ENCODE measurements at places on chromosomes 3 and 15.

DNA sequence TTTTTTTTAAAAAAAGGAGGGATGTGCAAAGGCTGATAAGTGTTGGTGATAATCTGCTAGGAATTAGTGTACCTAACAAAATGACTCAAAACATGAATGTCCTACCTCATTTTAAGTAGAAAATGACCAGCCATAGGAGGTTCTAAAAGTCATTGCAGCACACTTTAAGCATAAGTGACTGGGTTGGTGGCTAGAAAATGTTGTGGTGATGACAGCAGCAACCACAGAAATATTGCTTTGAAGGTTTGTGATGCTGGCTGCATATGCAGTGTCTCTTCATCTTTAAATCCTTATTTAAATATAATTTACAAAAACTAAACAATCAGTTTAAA, 55.2 kb downstream of the CMSS1 start:
- no peak for DNase-seq

GRCh38 chr3:72257203-72257602, 472.3 kb upstream of the PROK2 start:
- no peak for DNase-seq

DNA sequence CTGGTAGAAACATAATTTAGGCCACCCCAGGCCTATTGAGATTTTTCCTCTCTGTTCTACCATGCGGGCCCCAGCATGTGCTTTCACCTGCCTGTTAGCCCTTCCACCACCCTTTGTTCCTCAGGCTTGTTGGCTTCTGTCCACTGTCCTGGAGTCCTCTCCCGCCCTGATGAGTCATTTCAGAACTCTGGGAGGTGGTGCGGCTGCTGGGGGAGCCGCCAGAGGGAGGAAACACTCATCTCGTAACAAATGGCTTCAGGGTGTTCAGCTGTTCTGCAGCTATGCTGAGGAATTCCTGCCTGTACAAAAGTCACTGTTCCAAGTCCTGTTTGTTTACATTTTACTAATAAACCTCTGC, 36.3 kb downstream of the LRTM1 start:
- no peak for DNase-seq

GRCh38 chr15:85792912-85793590, 1.7 kb downstream of the KLHL25 start:
- DNase-seq = no peak

GRCh38 chr3:36765104-36765503, 751 bp upstream of the DCLK3 start:
- DNase-seq = no peak

GRCh38 chr3:175430983-175431773, 572.0 kb downstream of the NAALADL2 start:
- no peak for DNase-seq

GRCh38 chr3:107062787-107063186, 314.5 kb upstream of the CCDC54 start:
- no peak for DNase-seq

DNA sequence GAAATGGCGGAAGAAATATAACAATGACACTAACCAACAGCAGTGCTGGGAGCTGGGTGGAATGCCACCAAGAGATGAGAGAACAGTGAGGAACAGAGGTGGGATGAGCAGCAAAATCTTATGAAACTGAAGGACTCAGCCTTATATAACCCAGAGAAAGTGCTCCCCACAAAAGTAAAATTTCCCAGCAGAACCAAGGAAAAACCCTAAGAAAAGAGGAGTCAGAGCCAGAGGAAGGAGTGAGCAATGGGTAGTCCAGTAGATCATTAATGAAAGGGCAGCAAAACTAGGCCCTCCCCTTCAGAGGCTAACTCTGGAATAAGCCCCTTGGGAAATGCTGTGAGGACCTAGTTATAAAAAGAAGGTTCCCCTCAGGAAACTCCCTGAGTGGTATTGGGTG, 24.7 kb upstream of the UBE2E1 start:
- no peak for DNase-seq

DNA sequence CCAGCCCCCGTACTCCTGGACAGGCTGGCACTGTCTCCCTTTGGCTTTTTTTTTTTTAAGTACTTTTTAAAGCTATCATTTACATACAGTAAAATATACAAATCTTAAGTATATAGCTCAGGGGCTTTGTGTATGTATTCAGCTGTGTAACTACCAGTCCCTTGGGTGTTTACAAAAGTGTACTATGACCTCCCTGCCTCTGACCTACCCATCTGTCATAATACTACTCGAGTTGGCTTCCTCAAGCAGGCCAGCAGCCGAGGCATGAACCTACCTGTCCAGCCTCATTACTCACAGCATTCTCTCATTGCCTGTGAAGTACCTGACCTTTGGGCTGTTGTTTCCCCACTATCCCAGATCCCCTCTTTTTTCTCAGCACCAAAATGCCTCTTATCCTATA, 33.2 kb downstream of the ABHD2 start:
- DNase-seq = no peak

DNA sequence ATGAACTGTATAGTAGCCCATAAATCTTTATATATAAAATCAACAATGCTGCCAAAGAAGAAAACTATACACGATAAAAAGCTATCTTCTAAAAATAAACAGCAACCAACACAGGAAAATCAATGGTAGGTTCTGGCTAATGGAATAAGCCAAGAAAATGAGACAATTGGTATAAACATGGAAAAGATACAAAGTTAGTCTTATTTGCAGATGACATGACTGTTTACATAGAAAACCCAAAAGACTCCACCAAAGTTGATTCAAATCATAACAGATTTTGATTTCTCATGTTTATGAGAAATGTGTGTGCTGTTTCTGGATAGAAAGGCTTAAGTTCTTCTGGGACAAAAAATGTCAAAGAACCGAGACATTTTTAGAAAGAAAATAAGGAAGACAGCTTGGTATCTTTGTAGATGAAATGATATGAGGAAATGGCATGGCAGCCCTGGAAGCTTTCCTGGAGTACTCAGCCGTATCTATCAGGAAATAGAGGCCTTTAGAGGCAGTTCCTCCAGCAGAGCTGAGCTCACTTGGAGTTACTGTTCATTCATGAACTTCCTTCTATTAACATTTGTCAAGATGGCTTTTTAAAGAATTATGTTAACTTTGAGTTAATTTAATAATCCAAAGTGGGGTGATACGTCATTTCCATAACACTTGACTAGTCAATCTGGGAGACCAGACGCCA, 36.7 kb upstream of the VILL start:
- DNase-seq = no peak

DNA sequence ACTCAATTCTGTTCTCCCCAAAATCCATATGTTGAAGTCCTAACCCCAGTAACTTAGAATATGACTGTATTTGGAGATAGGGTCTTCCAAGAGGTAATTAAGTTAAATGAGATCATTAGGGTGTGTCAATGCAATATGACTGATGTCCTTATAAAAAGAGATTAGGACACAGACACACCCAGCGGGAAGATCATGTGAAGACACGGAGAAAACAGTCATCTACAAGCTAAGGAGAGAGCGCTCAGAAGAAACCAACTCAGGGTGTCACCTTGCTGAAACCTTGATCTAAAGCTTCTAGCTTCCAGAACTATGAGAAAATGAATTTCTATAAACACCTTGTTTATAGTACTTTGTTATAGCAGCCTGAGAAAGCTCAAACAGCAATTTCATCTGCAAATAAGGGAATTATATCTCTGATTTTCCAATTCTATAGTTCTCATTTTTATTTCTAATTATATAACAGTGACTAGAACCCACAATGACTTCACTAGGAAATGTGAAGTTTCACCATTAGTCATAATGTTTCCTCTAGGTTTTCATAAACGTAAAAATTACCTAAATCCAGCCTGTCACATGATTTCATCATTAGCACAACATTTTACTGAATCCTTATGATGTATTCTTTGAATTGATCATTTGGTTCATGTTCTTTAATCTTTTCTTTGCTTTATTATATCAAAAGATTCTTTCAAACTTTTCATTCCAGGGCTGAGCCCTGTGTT, 459.1 kb upstream of the MDFIC2 start:
- no peak for DNase-seq

- no peak for DNase-seq
Measured at GRCh38 chr3:128094295-128095151, 29.1 kb downstream of the RUVBL1 start.

DNA sequence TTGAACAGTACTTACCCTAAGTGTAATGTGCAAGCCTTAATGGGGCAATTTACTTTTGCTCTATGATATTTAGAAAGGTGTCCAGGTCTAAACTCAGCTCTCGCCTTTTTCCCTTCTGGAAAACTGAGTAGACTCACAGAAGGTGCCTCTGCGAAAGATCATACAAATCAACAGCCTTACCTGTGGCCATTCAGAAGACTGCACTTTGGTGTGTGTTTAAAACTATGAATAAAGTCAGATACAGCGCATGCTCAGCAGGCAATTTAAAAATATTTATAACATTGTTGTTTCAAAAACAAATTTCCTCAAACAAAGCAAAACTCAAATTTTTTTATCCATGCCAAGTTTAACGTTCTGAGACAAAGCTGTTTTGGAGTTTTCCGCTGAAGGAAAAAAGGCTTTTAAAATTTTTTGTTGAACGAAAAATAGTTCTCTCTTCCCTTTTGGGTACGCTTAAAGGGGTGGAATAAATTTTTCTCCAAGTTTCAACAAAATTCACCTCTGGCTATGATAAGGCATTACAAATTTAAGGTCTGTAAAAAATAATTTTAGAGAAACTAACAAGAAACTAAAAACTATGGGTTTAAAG, 156.3 kb downstream of the TIGIT start:
- no peak for DNase-seq

DNA sequence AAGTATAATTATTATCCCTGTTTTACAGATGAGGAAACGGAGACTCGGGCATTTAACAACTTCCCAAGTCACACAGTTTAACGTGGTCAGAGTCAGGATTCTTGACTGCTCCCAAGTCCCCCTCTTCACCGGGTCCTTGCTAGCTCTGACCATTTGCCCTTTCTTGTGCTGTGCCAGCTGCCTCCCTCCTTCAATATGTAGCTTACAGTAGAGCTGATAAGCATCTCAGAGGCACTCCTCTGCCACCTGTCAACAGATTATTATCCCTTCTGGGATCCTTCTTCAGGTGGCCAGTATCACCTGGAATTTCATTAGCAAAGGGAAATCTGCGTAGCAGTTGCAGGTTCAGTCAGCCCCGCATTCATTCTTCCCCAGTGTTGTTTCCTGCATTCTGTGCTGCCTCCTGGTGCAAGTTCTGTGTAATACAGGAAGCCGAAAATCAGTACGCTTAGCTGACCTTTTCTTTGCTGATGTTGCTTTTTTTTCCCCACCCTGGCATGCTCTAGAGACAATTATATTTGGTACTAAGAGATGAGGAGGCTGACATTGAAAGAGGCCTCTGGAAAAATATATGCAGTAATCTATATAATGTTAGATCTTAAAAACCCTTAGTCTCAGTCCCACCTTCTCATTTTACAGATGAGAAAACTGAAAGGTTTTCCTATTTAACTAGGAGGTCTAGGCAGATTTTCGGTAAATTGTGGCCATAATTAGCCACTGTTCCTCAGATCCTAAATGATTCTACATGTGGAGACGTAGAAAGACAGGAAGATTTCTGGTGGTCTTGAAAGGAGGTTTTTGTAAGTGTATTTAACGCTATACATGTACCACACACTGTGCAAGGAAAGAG, 24.8 kb downstream of the TMOD2 start:
- DNase-seq = peak; percentile 11

GRCh38 chr3:143830786-143831185, 17.5 kb downstream of the SLC9A9 start:
- DNase-seq = no peak

DNA sequence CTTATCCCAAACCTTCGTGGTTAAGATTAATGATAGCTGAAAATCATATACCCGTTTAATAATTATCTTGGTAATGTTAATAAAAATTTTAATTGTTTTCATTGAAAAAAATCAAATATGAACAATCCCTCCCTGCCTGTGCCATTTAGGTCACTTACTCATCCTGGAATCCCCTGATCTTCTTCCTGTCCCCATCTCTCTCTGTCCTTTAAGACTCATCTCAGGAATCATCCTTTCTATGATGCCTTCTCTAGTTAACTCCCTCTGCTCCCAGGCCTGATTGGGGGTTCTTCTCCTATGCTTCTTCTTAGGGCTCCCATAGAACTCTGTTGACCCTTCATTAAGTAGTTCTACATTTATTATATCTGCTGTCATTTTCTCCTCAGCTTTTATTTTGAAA, 91.6 kb downstream of the MBNL1 start:
- DNase-seq = no peak

DNA sequence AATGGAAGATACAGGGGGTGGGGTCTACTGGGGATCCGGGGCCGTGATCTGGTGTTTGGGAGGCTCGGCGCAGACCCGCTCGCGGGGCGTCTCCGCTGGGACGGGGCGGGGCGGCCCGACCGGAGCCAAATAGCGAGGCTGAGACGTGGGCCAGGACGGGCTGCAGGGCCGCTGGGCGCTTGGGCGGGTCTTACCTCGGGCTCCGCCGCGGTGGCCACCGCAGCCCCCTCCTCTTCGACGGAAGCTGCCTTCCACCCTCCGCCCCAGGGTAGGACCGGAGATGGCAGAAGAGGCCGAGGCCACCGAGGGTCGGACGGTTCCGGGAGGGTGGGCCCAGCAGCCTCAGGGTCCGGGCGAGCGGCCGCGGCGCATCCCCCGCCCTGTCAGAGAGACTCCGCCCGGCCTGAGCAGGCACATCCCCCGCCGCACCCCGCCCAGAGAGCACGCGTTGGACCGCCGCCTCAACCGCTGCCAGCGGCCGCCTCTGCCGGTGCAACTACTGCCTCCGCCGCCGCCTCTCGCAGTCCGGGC, 399 bp downstream of the MYO9A start:
- DNase-seq = peak; percentile 34

DNA sequence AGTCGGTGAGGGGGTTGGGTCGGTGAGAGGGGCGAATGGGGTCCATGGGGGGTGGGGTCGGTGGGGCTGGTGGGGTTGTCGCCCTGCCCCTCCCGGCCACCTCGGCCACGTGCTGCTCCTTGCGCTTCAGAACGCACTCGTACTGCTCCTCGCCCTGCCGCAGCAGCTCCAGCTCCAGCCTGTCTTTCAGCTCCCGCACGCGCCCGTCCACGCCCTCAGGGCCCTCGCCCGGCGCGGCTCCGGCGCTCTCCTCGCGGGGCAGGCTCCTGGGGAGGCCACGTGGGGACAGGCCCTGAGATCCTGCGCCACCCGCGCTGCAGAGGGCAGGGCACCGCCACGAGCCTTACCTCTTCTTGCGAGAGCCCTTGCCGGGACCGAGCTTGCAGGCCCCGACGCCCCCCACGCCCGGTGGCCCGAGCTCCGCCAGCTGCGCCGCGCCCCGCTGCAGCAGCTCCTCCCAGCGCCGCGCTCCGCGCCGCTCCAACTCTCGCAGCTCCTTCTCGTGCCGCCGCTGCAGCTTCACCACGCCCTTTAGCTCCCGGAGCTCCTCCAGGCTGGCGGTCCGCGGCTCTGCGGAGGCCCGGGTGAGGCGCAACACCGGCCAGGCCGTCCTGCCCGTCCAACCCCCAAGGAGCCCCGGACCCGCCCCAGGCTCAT, 8.2 kb upstream of the ANKRD63 start:
- no peak for DNase-seq

DNA sequence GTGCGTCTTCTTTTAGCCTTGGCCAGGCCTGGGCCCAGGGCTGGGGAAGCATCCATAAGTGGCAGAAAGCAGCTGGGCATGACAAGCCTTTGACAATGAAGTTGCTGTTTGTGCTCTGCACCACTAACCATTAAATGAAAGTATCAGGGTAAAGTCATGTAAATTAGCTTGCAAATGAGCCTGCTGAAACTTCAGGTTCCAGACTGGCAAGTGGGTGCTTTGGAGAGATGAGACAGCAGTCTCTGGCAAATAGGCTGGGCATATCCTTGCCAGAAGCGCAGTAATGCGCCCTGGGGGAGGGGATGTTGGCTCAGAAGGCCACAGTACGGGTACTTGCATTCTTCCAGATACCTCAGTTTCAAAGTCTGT, 40.7 kb downstream of the RAB6B start:
- no peak for DNase-seq
